Transverse colon (tissue), 4 donors: ENCODE measurements at places on chromosomes 12 and 14. TPM values are rescaled to one million over a fixed set of nuclear protein-coding genes. Genes with fewer than 3 reads are reported as not detected.

GRCh38 chr12:4855121-4855924, 54.4 kb upstream of the KCNA1 start:
- no peaks in the 10 kb centered on the region for H3K36me3 ChIP-seq
- H3K27me3 ChIP-seq = peaks cover 28% of the 10 kb centered on the region
- peaks cover 12% of the 10 kb centered on the region for H3K4me1 ChIP-seq
- no peak overlapping the region for H3K27ac ChIP-seq
- no peak overlapping the region for H3K4me3 ChIP-seq

DNA sequence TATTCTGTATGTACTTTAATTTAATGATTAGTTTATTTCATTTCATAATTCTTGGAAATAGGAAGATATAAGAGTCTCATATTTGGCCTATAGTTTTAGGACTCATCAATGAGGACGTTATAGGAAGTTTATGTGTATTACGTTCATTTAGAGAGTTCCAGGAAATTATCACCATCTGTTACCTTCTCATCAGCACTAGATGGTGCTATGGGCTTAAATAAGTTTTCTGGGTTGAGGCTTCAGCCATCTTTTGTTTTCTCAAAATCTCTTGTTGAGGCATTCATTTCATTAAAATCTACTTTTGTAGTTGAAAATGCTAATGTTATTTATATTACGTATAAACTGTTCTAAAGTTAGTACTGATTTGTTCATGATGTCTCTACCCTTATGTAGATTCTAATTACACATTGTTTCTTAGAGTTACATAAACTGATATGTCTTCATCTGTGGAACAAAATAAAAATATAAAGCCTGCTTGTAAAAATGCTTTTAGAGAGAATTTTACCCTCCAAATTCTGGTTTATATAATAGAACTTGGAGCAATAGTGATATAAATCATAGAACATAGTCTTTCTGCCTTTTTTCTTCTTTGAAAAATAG, 89.2 kb downstream of the CFAP54 start:
- no peak for DNase-seq
- H3K27me3 ChIP-seq = no peaks in the 10 kb centered on the region
- no peaks in the 10 kb centered on the region for H3K36me3 ChIP-seq
- no peak overlapping the region for H3K4me3 ChIP-seq
- H3K27ac ChIP-seq = no peak overlapping the region
- no peaks in the 10 kb centered on the region for H3K4me1 ChIP-seq

- no peaks in the 10 kb centered on the region for H3K4me1 ChIP-seq
- H3K36me3 ChIP-seq = no peaks in the 10 kb centered on the region
- DNase-seq = no peak
- no peak overlapping the region for H3K4me3 ChIP-seq
- no peak overlapping the region for H3K27ac ChIP-seq
- no peaks in the 10 kb centered on the region for H3K27me3 ChIP-seq
Measured at GRCh38 chr12:23133471-23133870, 508.5 kb downstream of the ETNK1 start.

The RAB2B gene
- total RNA-seq = 19.9 TPM

The KRT2 gene
- not detected for total RNA-seq

DNA sequence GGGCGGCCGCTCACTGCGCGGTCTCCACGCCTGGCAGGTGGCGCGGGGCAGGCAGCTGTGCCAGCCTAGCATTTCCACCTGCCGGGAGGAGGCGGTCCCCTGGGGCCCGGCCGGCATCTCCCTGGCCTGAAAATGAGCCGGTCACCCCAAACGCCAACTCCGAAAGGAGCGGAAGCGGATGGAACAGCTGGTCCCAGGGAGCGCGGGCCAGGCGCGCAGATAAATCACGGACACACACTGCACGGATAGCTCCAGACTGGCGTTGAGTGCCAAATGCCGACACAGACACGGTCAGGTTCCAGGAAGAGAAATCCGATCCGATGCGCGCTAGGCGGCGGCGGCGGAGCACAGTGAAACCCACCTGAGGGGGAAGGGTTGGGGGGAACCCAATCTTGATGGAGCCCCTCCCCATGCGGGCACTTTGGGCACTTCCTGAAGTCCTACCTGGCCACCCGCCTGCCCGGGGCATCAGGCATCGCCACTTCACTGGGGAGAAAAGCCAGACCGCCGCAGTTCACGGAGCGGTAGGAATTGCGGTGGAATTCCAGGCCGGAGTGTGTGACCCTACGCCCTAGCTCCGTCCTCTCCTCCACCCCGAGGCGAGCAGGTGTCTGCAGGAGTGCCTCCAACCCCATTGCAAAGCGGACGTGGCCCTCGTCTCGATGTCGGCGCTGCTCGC, 624 bp upstream of the PLEKHD1 start:
- peak overlapping the region; percentile 9 for H3K4me3 ChIP-seq
- peaks cover 73% of the 10 kb centered on the region for H3K27me3 ChIP-seq
- H3K36me3 ChIP-seq = no peaks in the 10 kb centered on the region
- DNase-seq = peak; percentile 10
- H3K27ac ChIP-seq = no peak overlapping the region

- no peaks in the 10 kb centered on the region for H3K27me3 ChIP-seq
- no peak overlapping the region for H3K4me3 ChIP-seq
- DNase-seq = no peak
- no peaks in the 10 kb centered on the region for H3K36me3 ChIP-seq
Measured at GRCh38 chr14:96103560-96104460, 64.6 kb downstream of the C14orf132 start.

The GARIN6 gene
- not detected for total RNA-seq

- H3K27me3 ChIP-seq = no peaks in the 10 kb centered on the region
- H3K36me3 ChIP-seq = no peaks in the 10 kb centered on the region
- no peak overlapping the region for H3K4me3 ChIP-seq
- peaks cover 4% of the 10 kb centered on the region for H3K4me1 ChIP-seq
- H3K27ac ChIP-seq = no peak overlapping the region
Measured at GRCh38 chr12:12800406-12801180, 12.6 kb upstream of the DDX47 start.

The SLC10A1 gene
- total RNA-seq = not detected

The PLA2G1B gene
- total RNA-seq = not detected

DNA sequence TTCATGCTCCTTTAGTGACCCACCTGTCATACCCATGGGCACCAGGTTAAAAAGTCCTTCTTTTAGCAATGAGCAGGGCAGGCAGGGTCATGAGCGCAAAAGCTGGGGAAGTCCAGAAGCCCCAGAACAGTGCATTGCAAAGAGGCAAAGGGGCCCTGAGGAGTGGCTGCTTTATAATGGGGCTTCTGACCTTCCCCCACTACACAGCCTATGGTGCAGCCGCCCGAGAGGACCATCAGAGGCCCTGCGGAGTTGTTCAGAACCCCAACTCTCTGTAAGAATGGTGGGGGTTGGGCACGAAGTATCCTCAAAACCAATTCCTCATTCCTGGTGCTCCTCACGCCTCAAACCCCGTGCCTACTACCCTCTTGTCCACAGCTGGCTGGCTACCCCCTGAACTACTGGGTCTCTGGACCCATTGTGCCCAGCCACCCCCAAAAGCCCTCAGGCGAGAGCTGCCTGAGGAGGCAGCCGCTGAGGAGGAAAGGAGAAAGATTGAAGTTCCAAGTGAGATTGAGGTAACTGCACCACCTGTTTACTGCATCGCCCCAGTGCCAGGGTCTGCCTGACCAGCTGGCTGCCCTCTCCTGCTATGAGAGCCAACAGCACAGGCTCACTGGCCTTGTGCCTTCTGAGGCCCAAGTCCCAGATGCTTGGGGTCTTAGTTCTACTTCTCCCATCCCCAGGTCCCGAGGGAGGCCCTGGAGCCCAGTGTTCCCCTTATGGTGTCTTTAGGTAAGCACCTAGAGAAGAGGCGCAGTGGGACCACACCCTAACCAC, 6.7 kb downstream of the REC8 start:
- peak overlapping the region; percentile 77 for H3K27ac ChIP-seq
- H3K27me3 ChIP-seq = no peaks in the 10 kb centered on the region
- DNase-seq = no peak
- peaks cover 5% of the 10 kb centered on the region for H3K4me1 ChIP-seq

DNA sequence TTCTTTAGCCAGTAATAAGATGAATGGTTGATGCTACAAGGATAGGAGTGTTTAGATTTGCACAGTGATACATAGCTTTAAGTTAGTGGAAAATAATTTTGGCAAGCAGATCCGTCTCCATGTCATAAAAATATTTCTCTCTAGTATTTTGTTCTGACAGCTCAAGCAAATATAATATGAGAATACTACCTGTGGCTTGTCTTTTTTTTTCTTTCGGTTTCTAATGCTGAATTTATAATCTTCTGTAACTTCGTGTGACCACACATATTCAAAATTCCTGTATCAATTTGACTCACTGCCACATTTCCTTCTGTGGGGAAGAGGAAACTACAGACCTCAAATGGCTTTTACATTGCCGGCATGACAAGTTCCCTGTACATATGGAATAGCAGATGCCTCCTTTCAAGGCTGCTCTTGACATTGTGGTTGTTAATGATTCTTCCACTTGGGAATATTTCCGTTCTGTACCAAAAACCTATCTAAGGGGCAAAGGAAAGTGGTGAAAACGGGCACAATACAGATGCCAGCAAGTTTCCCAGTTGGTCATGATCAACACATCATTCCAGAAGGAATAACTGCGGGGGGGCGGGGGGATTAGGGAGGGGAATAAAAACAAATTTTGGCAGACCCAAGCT, 103.6 kb upstream of the CCDC91 start:
- H3K36me3 ChIP-seq = no peaks in the 10 kb centered on the region
- H3K4me1 ChIP-seq = no peaks in the 10 kb centered on the region
- H3K27ac ChIP-seq = no peak overlapping the region
- no peaks in the 10 kb centered on the region for H3K27me3 ChIP-seq
- DNase-seq = no peak
- H3K4me3 ChIP-seq = no peak overlapping the region

DNA sequence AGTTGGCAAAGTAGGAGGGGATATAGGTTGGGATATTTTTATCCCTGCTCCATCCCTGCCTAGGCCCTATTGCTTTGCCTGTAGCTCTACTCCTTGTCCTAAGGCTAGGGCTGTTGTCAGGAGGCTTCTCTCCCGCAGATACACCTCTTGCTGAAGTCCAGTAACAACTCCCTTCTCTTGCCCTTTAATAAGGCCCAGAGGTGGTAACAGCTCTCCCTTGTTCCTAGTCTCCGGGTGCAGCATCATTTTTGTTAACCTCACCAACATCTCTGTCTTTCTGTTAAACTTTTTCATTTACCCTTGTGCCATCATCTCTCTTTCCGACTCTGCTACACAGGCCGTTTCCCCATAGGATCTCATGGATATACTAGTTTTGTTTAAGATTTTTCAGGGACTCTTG, 6.3 kb downstream of the ASCL1 start:
- peaks cover 4% of the 10 kb centered on the region for H3K4me1 ChIP-seq
- no peak for DNase-seq
- no peaks in the 10 kb centered on the region for H3K36me3 ChIP-seq
- H3K27me3 ChIP-seq = peaks cover 98% of the 10 kb centered on the region
- no peak overlapping the region for H3K27ac ChIP-seq
- no peak overlapping the region for H3K4me3 ChIP-seq

DNA sequence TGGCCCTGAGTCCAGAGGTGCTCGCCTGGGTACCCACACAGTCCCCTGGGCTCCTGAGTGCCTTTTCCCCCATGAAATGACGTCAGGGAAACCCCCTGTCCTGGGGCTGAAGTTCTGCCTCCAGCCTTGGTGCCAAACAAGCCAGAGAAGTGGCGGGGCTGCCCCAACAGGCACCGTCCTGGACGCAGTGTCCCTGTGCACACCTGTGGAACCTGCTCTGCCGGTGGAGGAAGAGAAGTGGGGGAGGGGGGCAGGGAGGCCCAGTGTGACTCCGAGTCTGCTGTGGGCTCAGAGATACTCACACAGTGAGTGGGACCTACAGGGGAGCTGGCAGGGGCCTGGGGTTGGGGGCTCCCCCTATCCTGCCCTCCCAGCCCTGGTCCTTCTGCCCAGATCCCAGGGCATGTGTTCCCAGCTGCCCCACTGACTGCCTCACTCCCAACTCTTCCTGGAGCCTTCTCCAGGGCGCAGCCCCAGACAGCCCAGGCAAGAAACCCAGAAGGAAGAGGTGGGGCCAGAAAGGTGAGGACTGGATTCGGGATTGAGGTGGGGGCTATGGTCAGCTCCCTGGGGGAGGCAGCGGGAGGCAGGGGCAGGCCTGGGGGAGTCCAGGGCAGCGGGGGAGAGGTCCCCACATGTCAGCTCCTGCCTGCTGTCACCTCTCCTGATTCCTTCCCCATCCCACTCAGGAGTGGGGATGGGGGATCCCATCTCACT, 24.7 kb downstream of the CCDC85C start:
- H3K4me3 ChIP-seq = peak overlapping the region; percentile 7
- H3K36me3 ChIP-seq = no peaks in the 10 kb centered on the region

- no peaks in the 10 kb centered on the region for H3K36me3 ChIP-seq
- H3K27me3 ChIP-seq = peaks cover 13% of the 10 kb centered on the region
- no peak for DNase-seq
- H3K4me3 ChIP-seq = no peak overlapping the region
Measured at GRCh38 chr14:77276295-77276935, 5.4 kb upstream of the NGB start.

DNA sequence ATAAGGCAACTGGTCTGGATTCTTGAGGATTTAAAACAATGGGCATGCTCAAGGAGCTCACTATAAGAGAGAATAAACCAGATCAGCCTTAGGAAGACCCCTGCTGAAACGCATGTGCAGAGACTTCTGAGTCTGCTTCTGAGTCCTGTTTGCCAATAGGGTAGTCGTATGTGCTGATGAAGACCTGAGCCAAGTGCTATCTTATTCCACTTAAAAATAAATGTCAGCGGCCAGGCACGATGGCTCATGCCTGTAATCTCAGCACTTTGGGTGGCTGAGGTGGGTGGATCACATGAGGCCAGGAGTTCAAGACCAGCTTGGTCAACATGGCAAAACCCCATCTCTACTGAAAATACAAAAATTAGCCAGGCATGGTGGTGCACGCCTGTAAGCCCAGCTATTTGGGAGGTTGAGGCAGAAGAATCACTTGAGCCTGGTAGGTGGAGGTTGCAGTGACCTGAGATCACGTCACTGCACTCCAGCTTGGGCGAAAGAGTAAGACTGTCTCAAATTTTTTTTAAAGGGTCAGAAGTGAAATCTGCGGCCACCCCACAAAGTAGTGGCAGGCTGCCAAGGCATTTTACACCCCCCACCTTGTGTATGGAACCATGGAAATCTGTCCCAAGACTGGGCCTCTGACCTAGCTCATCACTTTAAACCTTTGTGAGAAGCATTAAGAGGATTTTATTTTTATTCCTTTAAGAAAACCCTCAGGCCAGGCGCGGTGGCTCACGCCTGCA, 20.3 kb downstream of the RFC5 start:
- peaks cover 73% of the 10 kb centered on the region for H3K36me3 ChIP-seq
- H3K4me3 ChIP-seq = no peak overlapping the region

The NYNRIN gene
- 11.4 TPM for total RNA-seq

GRCh38 chr12:119885549-119885948, 8.4 kb upstream of the CIT start:
- H3K27me3 ChIP-seq = no peaks in the 10 kb centered on the region
- no peak overlapping the region for H3K27ac ChIP-seq
- no peak for DNase-seq
- no peaks in the 10 kb centered on the region for H3K36me3 ChIP-seq
- no peaks in the 10 kb centered on the region for H3K4me1 ChIP-seq
- H3K4me3 ChIP-seq = no peak overlapping the region

The GPR68 gene
- 0.55 TPM for total RNA-seq

The SLC16A7 gene
- total RNA-seq = 0.80 TPM

- no peaks in the 10 kb centered on the region for H3K36me3 ChIP-seq
- no peak overlapping the region for H3K27ac ChIP-seq
- no peak for DNase-seq
- H3K4me3 ChIP-seq = no peak overlapping the region
Measured at GRCh38 chr12:65878540-65878939, 54.3 kb downstream of the HMGA2 start.

GRCh38 chr12:42410340-42410739, 84.4 kb downstream of the PPHLN1 start:
- H3K36me3 ChIP-seq = no peaks in the 10 kb centered on the region
- no peaks in the 10 kb centered on the region for H3K4me1 ChIP-seq
- H3K4me3 ChIP-seq = no peak overlapping the region
- no peak for DNase-seq
- H3K27me3 ChIP-seq = no peaks in the 10 kb centered on the region
